ENCODE measurements at places on chromosomes 4 and X.

DNA sequence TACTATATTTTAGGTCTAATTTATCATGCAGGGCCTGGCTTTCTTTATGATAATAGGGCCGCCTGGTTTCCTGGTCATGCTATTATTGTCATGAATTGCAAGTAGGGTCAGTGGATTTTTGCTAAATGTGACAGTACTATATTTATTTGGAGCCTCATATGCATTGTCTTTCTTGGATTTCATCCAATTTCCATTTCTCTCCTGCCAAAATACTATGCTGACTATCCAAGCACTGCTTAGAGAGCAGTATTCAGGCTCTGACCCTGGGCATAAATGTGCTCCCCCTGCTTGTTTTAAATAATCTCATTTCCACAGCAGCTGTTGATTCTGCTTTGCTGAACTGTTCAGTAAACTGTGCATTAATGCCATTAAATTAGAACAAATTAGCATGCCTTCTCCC lies 269.3 kb downstream of the GPM6A start:
- DNase-seq, result no peak

GRCh38 chrX:93259029-93259428 lies 414.3 kb downstream of the NAP1L3 start:
- DNase-seq, result no peak

GRCh38 chrX:110008011-110008635 lies 5.2 kb downstream of the TMEM164 start:
- DNase-seq, result no peak

DNA sequence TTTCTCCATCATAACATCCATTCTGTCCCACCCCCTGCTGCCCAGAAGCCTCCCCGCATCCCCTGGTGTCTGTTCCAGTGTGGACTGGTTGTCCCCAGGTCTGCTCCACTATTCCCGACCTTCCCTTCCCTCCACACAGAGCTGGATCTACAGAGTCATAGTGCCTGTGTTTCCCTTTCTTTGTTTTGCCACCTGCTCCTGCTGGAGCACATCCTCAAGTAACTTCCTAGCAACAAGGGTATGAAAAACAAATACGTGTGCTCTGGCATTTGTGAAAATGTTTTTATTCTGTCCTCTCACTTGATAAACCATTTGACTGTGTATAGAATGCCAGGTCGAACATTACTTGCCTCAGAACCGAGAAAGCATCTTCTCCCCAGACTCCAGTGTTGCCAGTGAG lies 29.9 kb upstream of the ADRA2C start:
- no peak for DNase-seq

DNA sequence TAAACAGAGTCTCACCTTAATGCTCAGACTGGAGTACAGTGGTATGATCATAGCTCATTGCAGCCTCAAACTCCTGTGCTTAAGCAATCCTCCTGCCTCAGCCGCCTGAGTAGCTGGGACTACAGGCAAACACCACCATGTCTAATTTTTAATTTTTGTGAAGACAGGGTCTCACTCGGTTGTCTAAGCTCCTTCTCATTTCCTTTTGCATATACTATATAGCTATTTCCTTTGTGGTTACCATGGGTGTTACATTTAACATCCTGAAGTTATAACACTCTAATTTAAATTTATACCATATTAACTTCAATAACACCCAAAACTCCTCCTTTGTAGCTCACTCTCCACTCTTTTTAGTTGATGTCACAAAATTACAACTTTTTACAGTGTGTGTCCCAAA lies 114.3 kb downstream of the DCK start:
- DNase-seq, result no peak

DNA sequence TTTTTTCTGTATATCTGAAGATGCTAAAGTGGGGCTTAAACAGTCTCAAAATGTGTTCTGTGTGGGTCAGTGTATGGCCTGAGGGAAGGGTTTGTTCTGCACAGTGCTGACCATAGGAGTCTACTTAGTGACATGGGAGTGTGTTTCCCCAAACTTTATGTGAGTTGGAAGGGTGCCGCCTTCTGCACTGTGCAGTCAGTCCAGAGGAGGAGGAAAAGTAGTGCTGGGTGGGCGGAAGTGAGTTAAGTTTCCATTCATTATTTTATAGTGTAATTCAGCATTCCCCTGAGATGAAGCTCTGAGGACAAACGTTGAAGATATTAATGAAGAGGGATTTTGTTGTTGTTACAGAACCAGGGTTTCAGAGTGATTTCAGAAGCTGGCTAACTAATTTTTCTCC lies 2.9 kb downstream of the CHST7 start:
- no peak for DNase-seq

DNA sequence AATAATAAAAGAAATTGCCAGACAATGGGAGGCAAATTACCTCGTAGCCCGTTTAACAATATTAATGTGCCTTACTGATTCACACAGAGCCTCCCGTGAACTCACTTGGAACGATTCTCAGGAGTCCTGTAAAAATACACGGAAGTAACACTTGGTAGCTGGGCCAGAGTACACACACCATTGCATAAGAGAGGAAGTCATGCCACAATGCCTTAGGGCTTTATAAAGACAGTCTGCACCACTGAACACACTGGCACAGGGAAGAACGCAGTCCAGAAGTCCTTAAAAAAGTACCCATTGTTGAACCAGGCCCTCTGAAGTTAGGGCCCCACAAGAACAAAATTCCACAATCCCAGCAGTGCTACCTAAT lies 15.1 kb downstream of the SLC2A9 start:
- no peak for DNase-seq

DNA sequence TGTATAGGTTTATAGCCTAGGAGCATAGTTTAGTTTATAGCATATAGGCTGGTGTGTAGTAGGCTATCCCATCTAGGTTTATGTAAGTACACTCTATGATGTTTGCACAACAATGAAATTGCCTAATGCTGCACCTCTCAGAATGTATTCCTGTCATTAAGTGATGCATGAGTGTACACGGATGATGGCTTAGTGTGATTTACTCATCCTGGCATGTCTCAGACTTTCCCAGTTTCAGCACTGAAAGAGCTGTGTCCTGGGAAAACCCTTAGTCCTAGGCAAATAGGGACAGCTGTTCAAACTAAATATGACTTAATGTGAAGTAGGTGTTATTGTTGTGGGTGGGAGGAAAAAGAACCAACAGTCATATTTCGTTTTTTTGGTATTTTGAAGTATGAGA lies 264.9 kb upstream of the MAGEB18 start:
- no peak for DNase-seq

GRCh38 chrX:44742480-44743155 lies 101.2 kb upstream of the DUSP21 start:
- no peak for DNase-seq

- no peak for DNase-seq
These were observed 51.5 kb downstream of the IL1RAPL1 start for GRCh38 chrX:28638775-28639174.

GRCh38 chrX:21816136-21816535 lies 23.3 kb upstream of the MBTPS2 start:
- DNase-seq, result no peak

DNA sequence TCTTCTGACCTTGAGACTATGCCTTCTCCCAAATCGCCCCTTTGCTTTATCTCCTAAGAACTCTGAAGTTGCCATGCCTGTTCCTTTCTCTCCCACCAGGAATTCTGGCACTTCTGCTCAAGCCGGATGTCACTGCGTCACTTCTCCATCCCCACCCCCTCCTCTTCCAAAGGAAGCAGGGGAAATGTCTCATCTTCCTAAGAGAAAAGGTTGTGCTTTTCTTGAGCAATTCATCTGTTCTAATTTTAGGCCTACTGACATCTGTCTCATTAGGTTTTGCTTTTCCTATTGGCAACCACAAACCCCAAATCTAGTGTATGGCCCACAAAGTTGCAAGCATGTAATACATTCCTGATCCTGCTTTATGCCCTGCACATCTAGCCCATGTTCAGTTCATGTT lies 163.1 kb upstream of the PLAC1 start:
- DNase-seq, result no peak

- no peak for DNase-seq
These were observed 134.4 kb downstream of the MAD2L1 start for GRCh38 chr4:119932277-119932676.

- DNase-seq, result no peak
These were observed 1521.7 kb downstream of the RPA4 start for GRCh38 chrX:98405376-98405775.

- peak; percentile 14 for DNase-seq
These were observed 30.0 kb upstream of the HUWE1 start for GRCh38 chrX:53716328-53717088.

DNA sequence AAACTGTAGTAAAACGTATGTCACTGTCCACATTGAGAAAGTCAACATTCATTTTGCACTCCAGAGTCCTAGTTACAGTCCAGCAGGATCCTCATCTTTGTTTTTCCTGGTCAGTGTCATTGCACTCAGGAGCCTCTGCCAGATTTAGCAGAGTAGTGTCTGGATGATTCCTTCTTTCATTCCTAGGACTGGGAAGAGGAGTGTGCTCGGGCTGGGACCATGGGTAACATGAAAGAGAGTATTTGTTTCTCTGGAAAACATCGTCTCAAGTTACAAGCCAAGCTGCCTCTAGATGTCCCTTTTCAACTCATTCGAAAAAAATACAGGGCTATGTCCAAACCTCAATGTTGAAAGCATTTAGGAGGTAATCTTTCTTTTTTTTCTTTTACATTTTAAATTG lies 69.9 kb upstream of the TNIP3 start:
- no peak for DNase-seq

- DNase-seq, result no peak
These were observed 21.2 kb upstream of the LCORL start for GRCh38 chr4:18042754-18043153.

GRCh38 chr4:180434131-180434895 lies 1808.9 kb upstream of the TENM3 start:
- no peak for DNase-seq

Data from stimulated activated CD8-positive, alpha-beta memory T cell treated with anti-CD3 and anti-CD28 coated beads, Interleukin-2, amount 100 ng/mL, for 1 hour (primary cell).